Activated CD8-positive, alpha-beta memory T cell treated with anti-CD3 and anti-CD28 coated beads for 4 hours (primary cell): ENCODE measurements at places on chromosomes 7 and 10.

GRCh38 chr10:127407551-127407950 is 141.6 kb upstream of the NPS start:
- DNase-seq, result no peak

- DNase-seq, result no peak
These were observed 104.1 kb downstream of the ZNF467 start for GRCh38 chr7:149669121-149669818.

DNA sequence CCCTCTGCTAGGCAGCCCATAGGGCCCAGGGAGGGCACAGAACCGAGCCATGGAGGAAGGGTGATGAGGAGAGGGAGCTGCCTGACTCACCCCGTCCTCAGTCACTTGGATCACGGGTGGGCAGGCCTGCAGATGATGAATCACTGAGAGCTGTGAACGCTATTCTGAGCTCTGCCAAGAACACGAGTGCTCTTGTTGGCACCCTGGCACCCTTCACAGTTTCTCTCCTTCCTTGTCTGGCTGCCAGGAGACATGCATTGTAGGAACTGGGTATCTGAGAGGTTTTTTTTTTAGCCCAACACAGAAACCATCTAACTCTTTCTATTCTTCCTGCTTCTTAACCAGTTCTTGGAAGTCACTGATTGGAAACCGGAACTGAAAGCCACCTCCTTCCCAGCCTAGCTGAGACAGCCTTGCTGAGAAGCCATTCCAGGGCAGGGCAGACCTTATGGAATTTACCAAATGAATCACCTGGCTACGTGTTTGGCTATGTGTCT is 82.1 kb downstream of the SLC37A3 start:
- DNase-seq, result no peak

- no peak for DNase-seq
These were observed 32.0 kb downstream of the ICA1 start for GRCh38 chr7:8229927-8230326.

DNA sequence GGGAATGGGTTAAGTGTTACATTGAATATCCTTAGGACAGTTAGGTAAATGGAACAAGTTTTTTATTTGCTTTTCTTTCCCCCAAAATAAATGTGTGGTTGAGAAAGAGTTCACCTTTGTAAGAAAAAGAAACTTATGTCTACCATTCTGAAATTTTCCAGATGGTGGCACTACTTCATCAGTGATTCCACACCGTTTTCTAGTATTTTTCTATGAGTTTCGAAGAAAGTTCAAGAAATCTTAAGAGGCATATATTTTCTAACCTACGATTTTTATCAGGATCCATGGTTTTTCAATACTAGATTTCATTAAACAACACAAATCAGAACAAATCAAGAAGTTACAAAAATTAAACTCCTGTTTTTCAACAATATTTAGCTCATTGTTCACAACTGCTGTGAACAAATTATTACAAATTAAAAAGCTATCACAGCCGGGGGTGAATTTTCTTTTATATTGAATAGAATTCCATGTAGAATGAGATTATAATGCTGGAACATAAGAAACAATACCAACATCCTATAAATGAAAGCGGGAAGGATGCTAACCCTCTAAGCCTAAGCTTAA is 163.1 kb upstream of the NPVF start:
- DNase-seq, result no peak

DNA sequence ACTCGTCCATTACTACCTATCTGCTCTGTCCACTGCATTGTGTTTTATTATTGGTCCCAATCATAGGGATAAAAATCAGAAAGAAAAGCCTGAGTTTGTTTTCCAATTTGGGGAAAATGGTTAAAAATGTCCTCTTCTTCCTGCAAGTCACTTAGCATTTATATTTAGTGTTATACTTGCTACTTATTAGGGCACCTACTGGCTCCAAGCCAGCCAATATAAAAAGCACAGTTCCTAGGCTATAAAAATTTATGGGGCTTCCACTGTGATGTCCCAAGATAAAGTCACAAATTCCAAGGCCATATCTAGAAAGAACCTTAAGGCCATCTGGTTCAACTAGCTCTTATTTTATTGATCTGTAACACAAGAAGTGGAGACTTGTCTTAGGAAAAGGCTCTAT is 3.2 kb downstream of the SLC35B4 start:
- DNase-seq, result no peak

- DNase-seq, result no peak
These were observed 136.1 kb downstream of the PLXNA4 start for GRCh38 chr7:132440151-132440550.

DNA sequence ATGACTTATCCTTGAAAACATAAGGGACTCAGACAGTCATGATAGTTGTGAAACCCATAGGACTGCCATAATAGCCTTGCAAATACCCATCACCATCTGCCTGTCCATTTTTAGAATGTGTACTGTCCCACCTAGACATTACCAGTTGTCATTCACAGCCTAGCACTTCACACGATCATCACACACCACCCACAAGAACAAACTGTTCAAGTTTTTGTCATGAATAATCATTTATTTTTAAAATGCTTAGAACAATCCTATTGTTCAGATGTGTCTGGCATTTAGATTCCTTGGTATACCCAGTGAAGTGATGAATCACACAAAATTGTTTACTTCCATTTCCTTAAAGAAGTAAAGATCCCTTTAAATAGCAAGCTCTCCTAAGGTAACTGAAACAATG is 46.6 kb downstream of the CCDC3 start:
- no peak for DNase-seq

GRCh38 chr10:132387764-132388210 is 9.2 kb upstream of the PWWP2B start:
- DNase-seq, result peak; percentile 33

DNA sequence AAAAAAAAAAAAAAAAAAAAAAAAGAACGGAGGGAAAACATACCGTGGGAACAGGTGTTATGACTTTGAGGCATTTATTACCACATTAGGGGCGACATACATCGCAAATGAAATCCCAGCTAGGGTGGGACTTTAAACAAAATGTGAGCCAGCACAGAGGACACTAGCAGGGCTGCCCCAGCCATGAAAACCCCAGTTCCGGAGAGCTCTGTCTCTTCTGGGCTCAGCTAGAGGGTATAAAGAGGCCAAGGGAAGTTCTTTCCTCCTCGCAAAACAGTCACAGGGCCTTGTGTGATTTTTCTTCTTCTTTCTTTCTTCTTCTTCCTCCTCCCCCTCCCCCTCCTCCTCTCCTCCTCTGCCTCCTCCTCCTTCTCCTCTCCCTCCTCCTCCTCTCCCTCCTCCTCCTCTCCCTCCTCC is 59.9 kb upstream of the ECHDC3 start:
- no peak for DNase-seq
